ENCODE measurements at places on chromosomes 5 and 9. TPM values are rescaled to one million over a fixed set of nuclear protein-coding genes. Genes with fewer than 3 reads are reported as not detected.

The MARCOL gene
- not detected for total RNA-seq

The SPATA31C1 gene
- not detected for total RNA-seq

The NRG2 gene
- 4.2 TPM for total RNA-seq

The CLTB gene
- total RNA-seq: 246 TPM

The C9orf50 gene
- not detected for total RNA-seq
